ENCODE measurements at places on chromosomes 2 and 18.

DNA sequence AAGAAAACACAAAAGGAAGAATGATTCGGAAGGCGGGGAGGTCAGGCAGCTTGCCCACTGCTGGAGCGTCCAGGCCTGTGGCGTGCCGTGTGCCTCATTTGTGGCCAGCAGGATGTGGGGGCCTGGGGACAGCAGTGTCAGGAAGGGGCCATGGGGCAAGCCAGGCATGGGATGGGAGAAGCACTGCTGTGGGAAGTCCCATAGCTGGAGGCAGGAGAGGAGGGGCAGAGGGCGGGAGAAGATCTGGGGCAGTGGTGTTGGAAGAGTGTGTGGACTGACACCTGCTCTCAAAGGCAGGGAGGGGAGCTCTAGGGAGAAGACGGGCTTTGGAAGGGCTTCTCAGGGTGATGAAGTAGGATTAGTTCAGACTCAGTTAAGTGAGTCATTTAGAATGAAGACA, 133.7 kb downstream of the ACOXL start:
- no peak for DNase-seq

DNA sequence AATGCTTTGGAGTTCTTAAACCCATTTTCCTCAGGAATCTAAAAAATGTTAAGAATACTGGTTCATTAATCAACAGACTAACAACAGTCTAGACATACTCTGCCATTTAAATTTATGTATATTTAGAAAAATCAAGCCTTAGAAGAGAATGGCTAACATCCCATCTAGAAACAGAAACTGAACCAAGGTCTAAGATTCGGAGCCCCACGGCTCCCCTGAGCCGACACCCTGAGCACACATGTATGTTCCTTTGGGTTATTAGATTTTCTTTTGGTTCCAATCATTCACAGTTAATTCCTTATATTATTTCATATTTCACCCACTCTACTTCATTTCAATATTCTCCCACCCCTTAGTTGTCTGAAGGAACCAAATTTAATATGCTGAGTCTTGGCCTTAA, 94.8 kb upstream of the HNRNPA3 start:
- DNase-seq: no peak

- no peak for DNase-seq
Measured at GRCh38 chr2:205089958-205090357, 544.7 kb downstream of the PARD3B start.

DNA sequence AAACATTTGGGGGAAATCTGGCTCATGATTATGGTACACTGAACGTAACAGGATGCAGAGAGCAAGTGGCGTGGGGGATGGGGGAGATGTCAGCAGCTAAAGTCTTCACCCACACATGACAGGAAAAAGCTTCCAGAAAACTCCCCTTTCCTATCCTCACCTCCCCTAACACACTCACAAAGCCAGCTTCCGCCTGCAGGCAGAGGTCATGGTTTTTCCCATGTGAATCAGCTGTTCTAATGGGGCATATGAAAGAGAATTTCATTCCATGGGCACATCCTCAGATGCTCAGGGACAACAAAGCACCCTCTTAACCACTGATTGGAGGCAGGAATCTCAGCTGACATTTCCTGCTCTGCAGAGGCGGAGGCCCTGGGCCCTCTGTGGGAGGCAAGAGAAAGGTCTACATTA, 129.1 kb downstream of the TSN start:
- DNase-seq: no peak

- DNase-seq: peak; percentile 84
Measured at GRCh38 chr2:219001577-219002394, 8.6 kb upstream of the CRYBA2 start.

Data from HuH-7.5 (cell line).